ENCODE measurements at places on chromosomes 13 and 19. TPM values are rescaled to one million over a fixed set of nuclear protein-coding genes. Genes with fewer than 3 reads are reported as not detected.

The TTYH1 gene
- total RNA-seq: 0.55 TPM

- DNase-seq: no peak
These were observed 10.2 kb downstream of the ZNF132 start for GRCh38 chr19:58429745-58430144.

DNA sequence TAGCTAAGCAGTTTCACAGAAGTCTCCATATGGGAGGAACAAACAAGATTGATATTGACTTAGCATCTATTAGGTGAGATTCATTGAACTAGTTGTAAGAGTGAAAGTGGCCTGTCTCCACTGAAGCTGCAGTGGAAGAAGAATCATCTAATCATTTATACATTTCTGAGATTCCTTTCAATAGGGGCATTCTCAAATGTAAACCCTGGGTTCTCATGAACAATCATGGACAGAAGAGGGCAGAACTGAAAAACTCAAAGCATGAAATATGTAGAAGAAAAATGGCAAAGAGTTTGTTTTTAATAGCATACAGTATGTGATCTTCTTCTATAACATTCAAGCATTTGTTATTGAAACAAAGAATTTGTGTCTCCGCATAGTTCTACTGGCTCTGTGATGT, 17.6 kb upstream of the POSTN start:
- DNase-seq: no peak

The CLEC4G gene
- total RNA-seq: 2.5 TPM

The TEKTIP1 gene
- total RNA-seq: 3.4 TPM

DNA sequence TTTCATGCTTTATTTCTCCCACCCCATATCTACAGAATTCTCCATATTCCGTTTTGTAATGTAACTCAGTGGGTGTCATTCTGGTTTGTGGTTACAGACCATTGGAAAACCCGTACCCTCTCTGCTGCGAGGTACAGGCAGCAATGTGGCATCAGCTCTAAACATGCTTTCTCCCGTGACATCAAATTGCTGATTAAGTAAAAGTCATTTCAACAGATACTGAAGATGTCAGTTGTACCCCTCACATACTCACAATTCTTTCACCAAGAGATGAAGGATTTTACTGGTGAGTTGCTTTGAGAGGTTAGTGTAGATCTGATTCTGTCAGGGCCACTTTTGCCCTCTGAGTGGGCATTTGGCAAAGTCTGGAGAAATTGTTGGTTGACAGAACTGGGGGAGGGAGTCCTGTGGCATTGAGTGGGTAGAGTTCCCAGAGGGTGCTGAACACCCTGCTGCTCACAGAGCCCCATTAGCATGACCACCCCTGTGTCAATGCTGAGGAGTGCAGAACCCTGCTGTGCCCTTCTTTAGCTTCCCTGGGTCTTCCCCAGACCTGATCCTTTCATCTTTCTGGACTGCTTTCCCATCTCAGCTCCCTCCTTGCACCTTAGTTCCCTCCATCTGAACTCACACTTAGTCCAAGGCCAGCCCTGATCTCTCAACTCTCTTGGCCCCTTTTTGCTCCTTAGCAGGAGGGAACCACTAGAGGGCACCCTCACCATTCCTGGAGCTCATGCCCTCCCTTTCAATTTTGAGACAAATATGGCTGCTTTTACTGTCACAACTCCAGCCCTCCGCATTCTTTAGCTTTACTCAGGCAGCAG, 39.9 kb upstream of the CEACAM8 start:
- DNase-seq: no peak

The FXYD1 gene
- 71.0 TPM for total RNA-seq

GRCh38 chr13:45479661-45480060, 14.9 kb downstream of the COG3 start:
- DNase-seq: no peak

The PRR12 gene
- 24.2 TPM for total RNA-seq

DNA sequence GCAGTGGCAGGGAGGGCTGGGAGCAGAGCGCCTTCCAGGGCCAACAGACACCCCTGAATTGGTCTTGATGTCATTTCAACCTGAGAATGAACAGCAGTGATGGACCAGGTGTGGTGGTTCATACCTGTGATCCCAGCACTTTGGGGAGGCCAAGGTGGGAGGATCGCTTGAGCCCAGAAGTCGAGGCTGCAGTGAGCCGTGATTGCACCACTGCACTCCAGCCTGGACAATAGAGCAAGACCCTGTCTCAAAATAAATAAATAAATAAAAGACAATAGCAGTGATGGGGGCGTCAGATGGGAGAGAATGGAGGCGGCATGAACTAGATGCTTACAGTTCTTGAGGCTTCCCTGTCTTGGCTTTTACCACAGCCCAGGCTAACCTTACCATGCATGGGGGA, 46.1 kb upstream of the ONECUT3 start:
- DNase-seq: no peak

DNA sequence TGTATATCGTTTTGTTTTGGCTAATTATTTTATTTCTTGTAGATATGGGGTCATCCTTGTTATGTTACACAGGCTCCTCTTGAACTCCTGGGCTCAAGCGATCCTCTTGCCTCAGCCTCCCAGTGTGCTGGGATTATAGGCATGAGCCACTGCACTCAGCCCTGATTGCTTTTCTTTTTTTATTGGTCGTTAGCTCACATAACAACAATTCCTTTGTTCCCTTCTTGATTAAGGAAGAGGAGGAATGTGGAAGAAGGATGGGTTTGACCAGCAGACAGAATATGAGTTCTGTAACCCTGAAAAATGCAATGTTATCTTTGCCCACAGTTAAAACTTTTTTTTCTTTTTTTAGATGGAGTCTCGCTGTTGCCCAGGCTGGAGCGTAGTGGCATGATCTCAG, 11.4 kb downstream of the BRME1 start:
- DNase-seq: no peak

Data from mucosa of descending colon (tissue), 3 donors.